NCI-H774 (cell line): ENCODE measurements at places on chromosomes 2 and 18.

DNA sequence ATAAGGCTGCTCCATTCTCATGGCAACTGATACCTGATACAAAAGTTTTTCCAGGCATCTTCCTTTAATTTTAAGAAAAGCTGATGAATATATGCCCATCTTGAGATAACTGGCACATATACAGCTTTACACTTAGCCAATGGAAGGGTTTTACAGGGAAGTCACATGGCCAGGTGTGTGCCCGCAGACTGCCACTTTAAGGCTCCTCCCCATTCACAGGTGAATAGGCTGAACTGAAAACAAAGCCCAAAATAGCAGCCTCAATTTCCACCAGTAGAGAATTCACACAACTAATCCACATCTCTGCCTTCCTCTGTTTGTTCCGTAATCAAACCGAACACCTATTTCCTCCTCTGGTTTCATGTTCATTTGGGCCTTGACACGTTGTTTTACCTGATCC, 9.8 kb upstream of the ME2 start:
- DNase-seq, result no peak

- DNase-seq, result no peak
Measured at GRCh38 chr2:132651115-132652045, 18.6 kb downstream of the LYPD1 start.

DNA sequence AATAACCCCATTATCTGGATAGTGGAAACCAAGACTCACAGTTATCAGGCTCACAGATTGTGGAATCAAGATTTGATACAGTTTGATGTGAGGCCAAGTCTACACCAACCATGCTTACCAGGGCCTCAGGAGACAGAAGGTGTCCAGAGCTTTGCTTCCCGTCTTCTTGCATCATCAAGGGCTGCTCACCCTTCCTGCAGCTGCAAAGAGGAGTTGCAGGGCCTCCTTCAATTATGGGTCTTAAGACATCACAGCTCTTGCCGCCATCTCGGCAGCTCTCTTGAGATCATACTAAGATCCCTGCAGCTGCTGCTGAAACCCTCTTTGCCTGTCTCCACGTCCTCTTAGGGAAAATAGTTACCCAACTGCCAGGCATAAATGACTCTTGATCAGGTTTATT, 176.0 kb downstream of the MGAT5 start:
- no peak for DNase-seq

- no peak for DNase-seq
Measured at GRCh38 chr2:14451312-14451711, 181.2 kb upstream of the LRATD1 start.

- no peak for DNase-seq
Measured at GRCh38 chr2:128500138-128500800, 181.6 kb upstream of the HS6ST1 start.

- DNase-seq, result no peak
Measured at GRCh38 chr2:237604960-237605359, 14.4 kb upstream of the RAB17 start.

DNA sequence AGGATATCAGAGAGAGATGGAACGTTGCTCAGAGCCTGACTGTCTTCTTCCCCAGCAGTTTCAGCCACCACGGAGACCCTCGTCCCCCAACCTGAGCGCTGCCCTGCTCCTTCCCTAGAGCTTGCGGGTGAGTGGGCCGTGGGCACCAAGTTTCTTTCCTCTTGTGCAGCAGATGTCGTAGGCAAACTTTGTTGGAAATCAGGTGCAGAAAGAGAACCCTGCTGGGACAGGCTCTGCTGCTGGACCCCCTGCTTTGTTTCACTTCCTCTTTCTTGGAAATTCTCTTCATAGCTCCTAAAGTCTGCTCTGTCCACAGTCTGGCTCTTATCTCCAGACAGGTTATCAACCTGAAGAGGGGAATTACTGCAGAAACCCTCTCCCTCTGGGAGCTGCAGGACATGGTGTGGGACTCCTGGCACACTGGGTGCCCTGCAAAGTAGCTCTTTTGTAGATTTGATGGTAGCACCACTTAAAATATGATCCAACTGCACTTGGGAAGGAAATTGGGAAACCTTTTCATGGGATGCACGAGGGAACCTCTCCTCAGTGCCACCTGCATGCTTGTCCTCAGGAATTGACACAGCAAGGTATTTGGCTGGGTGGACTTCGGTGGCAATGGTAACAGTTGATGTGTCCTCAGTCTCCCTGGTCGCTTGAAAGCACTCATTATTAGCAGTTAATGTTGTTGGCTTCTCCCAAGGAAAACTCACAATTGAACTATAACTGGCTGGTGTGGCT, 92.2 kb downstream of the ALPK2 start:
- DNase-seq, result no peak

DNA sequence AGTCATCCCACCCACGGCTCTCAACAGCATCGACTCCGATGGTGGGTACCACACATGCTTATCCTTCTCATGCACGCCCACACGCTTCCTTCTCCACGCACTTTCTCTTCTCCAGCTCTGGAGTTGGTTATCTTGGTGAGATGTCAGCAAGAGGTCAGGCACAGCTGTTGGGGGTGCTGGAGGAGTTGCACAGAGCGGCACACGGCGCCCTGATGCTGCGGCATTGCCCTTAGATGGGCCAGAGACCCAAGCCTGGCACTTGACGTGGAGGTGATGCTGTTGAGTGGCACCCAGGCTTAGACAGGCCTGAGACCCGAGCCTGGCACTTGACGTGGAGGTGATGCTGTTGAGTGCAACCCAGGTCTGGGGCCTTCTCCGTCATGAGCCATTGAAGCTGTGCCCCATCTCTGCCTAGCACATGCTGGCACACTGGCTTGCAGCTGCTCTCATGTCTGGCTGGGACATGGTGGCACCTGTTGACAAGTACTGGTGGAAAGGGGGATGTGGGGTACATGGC, 83.2 kb downstream of the DGKD start:
- DNase-seq, result no peak

GRCh38 chr2:172248381-172248780, 145.7 kb upstream of the DLX2 start:
- no peak for DNase-seq

DNA sequence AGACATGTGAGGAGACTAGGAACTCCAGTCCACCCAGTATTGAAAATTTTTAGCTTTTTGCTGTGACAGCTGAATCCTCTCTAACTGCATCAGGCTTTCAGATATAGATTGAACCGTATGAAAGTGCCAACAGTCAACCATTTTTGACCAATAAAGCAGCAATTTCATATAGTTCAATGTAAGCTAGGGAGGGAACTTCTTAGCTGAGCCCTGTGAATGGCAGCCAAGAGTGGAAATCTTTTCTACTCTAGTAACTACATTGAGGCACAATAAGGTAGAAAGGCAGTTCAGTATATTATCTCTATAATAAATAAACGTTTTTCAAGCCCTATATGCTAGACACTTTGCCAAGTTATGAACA, 96.3 kb upstream of the TANK start:
- no peak for DNase-seq

GRCh38 chr2:98795891-98796676, 65.2 kb upstream of the MGAT4A start:
- no peak for DNase-seq

GRCh38 chr2:20457661-20458630, 11.1 kb downstream of the RHOB start:
- no peak for DNase-seq

GRCh38 chr2:158313734-158314133, 142.8 kb downstream of the CCDC148 start:
- no peak for DNase-seq

DNA sequence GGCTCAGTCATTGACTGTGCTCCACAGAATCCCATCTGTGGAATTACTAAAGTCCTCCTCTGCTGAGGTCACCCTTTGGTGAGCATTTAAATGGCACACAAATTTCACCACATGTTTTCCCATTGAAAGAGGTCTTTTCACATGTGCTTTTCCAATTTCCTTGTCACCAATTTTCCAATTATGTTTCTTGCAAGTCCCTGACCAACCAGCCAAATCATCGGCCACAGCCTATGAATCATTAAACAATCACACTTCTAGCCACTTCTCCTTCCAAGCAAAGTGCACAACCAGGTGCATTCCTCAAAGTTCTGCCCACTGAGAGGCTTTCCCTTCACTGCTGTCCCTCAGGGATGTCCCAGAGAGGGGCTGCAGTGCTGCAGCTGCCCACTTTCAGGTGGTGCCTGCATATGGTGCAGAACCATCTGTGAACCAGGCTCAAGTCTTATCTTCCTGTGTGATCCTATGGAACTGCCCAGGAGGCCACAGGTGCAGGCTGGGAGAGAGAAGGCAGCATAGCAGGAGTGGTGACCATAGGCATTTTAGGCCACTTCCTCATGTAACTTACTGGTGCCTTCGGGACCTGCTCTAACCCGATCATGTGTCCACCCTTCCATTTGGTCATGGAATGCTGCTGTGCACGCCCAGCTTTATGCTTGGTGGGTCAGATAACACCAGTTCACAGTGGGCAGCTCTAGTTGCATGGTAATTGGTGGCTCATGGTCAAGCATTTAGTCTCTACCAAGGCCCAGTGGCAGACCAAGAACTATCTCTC, 153.0 kb downstream of the SEPTIN10 start:
- DNase-seq, result no peak

GRCh38 chr2:223995569-223995968, 38.3 kb downstream of the MRPL44 start:
- DNase-seq, result no peak

GRCh38 chr2:41877114-41877678, 170.6 kb upstream of the PKDCC start:
- DNase-seq, result no peak

- no peak for DNase-seq
Measured at GRCh38 chr2:195758846-195759245, 101.8 kb downstream of the SLC39A10 start.

DNA sequence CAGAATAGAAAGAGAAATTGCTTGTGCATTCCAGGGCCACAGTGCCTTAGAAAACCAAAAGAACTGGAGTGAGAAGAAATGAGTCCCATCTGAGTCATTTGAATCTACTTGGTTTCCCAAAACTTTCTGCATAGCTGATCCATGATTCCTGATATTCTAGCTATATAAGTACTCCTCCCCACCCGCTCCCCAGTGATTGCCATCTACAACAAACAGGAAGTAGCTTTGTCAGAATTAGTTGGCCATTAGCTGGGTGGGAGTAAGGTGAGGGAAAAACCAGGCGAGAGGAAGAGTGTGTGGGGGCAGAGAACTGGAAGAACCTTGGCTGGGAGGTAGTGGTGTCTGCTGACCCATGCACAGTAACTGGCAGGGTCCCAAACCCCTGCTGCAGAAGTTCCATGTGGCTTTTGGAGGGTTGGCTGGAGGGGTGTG, 122.1 kb downstream of the ACAA2 start:
- DNase-seq, result no peak

DNA sequence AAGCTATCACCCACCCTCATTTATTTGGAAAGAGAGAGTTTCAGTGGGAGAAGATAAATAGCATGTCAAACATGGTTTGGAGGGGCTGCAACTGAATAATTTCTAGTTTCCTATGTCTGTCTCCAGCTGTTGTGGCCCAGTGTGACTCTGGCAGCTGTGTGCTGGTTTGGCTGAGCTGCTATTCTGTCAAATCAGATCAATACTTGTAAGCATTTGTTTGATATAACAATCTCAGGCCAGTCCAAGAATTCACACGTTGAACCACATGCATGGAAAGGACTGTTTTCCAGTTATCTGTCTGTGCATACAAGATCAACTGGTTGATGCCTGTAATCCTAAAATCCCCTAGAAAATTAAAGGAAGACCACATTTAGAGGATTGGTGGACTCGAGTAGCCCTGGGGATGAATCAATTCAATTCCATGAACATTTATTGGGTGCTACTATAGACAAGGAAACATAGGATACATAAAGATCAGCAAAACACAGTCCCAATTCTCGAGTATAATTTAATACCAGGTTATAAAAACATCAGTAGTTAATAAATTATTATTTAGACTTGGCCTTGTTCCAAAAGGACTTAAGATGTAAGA, 209.0 kb upstream of the PARD3B start:
- no peak for DNase-seq
